ENCODE measurements at places on chromosomes 3 and 15.

DNA sequence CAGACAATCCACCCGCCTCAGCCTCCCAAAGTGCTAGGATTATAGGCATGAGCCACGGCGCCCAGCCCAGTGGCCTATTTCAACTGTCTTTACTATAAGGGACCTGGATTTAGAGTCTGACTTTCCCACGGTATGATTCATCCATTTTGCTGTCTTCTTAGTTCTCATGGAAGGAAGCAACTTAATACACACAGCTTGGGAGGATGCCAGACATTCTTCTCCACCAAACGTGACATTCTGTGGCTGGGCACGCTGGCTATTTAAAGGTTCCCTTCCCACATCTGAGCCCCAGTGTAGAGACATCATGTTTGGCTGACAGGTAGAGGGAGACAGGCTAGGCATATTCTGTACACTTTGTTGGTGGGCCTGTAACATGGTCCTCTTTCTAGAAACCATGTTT is 26.2 kb downstream of the FAM43A start:
- no peaks in the 10 kb centered on the region for H3K27me3 ChIP-seq
- H3K36me3 ChIP-seq: no peaks in the 10 kb centered on the region

DNA sequence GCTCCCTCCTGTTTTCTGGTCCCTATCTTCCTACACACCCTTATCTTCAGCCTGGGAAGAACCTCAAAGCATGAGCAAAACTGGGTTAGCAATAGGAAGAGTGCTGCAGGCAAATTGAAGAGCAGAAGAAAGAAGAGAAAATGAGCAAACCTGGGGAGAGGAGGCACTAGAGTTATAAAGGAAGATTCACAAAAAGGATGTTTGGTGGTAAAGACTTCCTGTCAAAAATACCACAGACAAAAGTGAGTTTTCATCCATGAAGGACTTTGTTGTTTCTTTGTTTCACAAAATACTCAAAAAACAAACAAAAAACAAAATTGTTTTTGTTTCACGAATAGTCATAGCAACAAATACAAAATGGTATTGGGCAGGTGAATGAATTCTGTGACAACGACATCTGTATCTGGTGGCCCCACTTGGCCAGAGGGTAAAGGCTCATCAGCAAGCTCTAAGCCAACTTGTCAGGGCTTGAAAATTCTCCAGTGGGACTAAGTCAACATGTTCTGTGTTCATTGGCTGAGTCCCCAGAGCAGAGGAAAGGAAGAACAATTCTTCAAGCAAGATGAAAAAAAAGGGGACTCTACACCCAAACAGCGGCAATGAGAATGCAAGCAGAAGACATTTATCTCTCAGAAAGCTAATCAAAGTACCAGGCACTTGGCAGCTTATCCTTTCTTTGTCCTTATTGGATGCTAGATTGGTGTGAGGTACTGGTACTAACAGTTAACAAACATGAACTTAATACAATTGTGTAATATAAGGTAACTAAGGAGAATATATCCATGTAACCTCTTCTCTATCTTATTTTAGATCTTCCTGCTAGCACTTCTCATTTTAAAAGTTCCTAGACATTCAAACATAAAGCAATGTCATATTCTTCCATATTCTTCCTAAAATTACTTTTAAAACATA is 9.7 kb downstream of the ATP8B4 start:
- no peaks in the 10 kb centered on the region for H3K27me3 ChIP-seq
- no peak for DNase-seq
- H3K36me3 ChIP-seq: no peaks in the 10 kb centered on the region
- peaks cover 19% of the 10 kb centered on the region for H3K4me1 ChIP-seq
- no peak overlapping the region for H3K27ac ChIP-seq

GRCh38 chr15:47750030-47750739 is 32.9 kb downstream of the SEMA6D start:
- DNase-seq: no peak
- H3K36me3 ChIP-seq: no peaks in the 10 kb centered on the region
- no peaks in the 10 kb centered on the region for H3K27me3 ChIP-seq

GRCh38 chr3:123667784-123668183 is 82.9 kb upstream of the HACD2 start:
- no peak overlapping the region for H3K27ac ChIP-seq
- H3K4me3 ChIP-seq: no peak overlapping the region
- no peaks in the 10 kb centered on the region for H3K4me1 ChIP-seq
- DNase-seq: no peak
- H3K36me3 ChIP-seq: no peaks in the 10 kb centered on the region

- no peaks in the 10 kb centered on the region for H3K4me1 ChIP-seq
- H3K27ac ChIP-seq: no peak overlapping the region
- DNase-seq: no peak
- no peaks in the 10 kb centered on the region for H3K36me3 ChIP-seq
- no peak overlapping the region for H3K4me3 ChIP-seq
Observed at GRCh38 chr3:35224565-35225295, 414.6 kb upstream of the ARPP21 start.

DNA sequence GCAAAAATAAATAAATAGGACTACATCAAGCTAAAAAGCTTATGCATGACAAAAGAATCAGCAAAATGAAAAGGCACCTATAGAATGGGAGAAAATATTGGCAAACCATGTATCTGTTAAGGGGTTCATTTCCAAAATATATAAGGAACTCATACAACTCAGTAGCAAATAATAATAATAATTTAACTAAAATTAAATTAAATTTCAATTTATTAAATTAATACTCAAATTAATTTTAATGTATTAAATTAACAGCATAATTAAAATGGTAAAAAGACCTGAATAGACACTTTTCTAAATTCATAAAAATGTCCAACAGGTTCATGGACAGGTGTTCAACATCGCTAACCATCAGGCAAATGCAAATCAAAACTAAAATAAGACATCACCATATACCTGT is 34.0 kb upstream of the THBS1 start:
- no peaks in the 10 kb centered on the region for H3K36me3 ChIP-seq
- DNase-seq: no peak

- no peak for DNase-seq
- H3K36me3 ChIP-seq: no peaks in the 10 kb centered on the region
- no peak overlapping the region for H3K4me3 ChIP-seq
- no peak overlapping the region for H3K27ac ChIP-seq
- H3K4me1 ChIP-seq: no peaks in the 10 kb centered on the region
Observed at GRCh38 chr3:125075738-125076137, 19.9 kb upstream of the HEG1 start.

- no peak overlapping the region for H3K4me3 ChIP-seq
- H3K36me3 ChIP-seq: no peaks in the 10 kb centered on the region
- DNase-seq: no peak
- H3K4me1 ChIP-seq: no peaks in the 10 kb centered on the region
Observed at GRCh38 chr15:61687651-61688050, 372.6 kb downstream of the VPS13C start.

Data from T-cell (primary cell).